ENCODE measurements at places on chromosomes 1 and 21. TPM values are rescaled to one million over a fixed set of nuclear protein-coding genes. Genes with fewer than 3 reads are reported as not detected.

Gene PCAT6
- not detected for total RNA-seq

Gene TRIM67
- total RNA-seq: not detected

Gene KCNE1
- 2.2 TPM for total RNA-seq

Gene CHI3L2
- 37.2 TPM for total RNA-seq

Gene RGS18
- total RNA-seq: 5.9 TPM

DNA sequence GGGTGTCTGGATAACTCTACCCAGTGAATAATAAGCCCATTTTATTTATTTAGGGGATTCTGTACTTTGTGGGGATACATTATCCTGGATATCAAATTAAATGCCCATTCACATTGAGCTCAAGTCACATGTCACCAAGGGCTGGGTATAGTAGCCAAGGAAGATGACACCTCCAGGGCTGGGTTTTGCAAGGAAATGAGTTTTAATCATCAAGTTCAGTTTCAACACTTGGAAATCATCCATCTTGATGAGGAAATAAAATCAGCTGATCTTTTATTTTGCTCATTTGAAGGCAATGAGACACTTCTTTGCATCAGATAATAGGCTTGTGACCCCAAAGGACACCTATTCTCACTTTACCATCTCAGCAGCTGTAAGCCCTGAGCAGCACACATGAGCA, 80.0 kb upstream of the TNR start:
- DNase-seq: no peak

- no peak for DNase-seq
Observed at GRCh38 chr1:1273209-1273511, 494 bp downstream of the UBE2J2 start.

GRCh38 chr1:66335859-66336640, 197.9 kb upstream of the SGIP1 start:
- peak; percentile 73 for DNase-seq

Data from tibial nerve (tissue), 4 donors.